ENCODE measurements at places on chromosomes 13 and 19. TPM values are rescaled to one million over a fixed set of nuclear protein-coding genes. Genes with fewer than 3 reads are reported as not detected.

ZNF253 gene
- total RNA-seq, result 5.9 TPM

F10 gene
- total RNA-seq, result 0.22 TPM

GARIN5A gene
- 1.2 TPM for total RNA-seq

CAPN12 gene
- 4.3 TPM for total RNA-seq

SCAMP4 gene
- 51.4 TPM for total RNA-seq

PTH2 gene
- not detected for total RNA-seq

All from placental epithelial cell (primary cell).